ENCODE measurements at places on chromosomes 6 and 20. TPM values are rescaled to one million over a fixed set of nuclear protein-coding genes. Genes with fewer than 3 reads are reported as not detected.

GRCh38 chr6:138815797-138816528 is 20.1 kb downstream of the ECT2L start:
- DNase-seq: no peak
- H3K27me3 ChIP-seq: no peaks in the 10 kb centered on the region
- no peak overlapping the region for H3K27ac ChIP-seq
- no peak overlapping the region for H3K4me3 ChIP-seq

DNA sequence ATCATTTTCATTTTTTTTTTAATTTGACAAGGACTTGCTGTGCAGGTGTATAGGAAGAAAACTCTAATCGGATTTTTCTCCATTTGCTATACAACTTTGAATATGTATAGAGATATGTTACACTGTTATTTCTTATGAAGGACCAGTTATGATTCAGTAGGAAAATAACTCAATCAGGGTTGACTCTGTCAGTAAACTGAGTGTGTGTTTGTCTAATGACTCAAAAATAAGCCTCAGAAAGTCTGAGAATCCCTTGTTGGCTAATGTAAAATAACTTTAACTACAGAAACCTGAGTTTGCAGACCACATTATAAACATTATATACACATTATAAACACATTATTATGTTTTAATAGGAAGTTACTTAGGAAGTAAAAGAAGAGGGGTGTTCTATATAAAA is 352.6 kb downstream of the RIMS1 start:
- no peak overlapping the region for H3K27ac ChIP-seq
- H3K27me3 ChIP-seq: no peaks in the 10 kb centered on the region
- H3K4me1 ChIP-seq: no peaks in the 10 kb centered on the region

- no peak for DNase-seq
- H3K27me3 ChIP-seq: no peaks in the 10 kb centered on the region
Observed at GRCh38 chr20:35801865-35802264, 30.1 kb downstream of the PHF20 start.

The AKAP7 gene
- total RNA-seq: 9.8 TPM

All from psoas muscle (tissue), 8 donors.